Lung microvascular endothelial cell (primary cell): ENCODE measurements at places on chromosomes 11 and 22.
A peak's percentile ranks its signal among the peaks of the same experiment; 100 is the strongest.

- DNase-seq: no peak
These were observed 1.4 kb downstream of the NECTIN1 start for GRCh38 chr11:119727523-119728151.

- no peak for DNase-seq
These were observed 109.8 kb downstream of the NAT10 start for GRCh38 chr11:34214961-34215805.

- DNase-seq: no peak
These were observed 107.8 kb downstream of the KIRREL3 start for GRCh38 chr11:126892756-126893155.

GRCh38 chr11:34037016-34037415, 14.5 kb upstream of the CAPRIN1 start:
- DNase-seq: no peak

DNA sequence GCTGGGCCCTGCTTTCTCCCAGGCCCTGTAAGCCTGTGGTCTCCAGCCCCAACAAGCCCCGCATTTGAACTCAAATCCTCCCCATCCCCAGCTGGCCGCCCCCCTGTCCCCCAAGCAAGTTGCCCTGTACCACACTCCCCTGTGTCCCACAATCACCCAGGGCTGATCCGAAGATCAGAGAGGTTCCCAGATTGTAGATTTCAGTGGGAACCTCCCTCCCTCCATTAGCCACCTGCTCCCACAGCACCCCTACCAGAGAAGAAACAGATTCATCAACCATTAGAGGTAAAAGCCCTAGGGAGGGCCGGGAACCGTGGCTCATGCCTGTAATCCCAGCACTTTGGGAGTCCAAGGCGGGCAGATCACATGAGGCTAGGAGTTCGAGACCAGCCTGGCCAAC, 107.5 kb downstream of the FEZ1 start:
- no peak for DNase-seq

GRCh38 chr11:2096919-2097301, 42.3 kb downstream of the IGF2 start:
- no peak for DNase-seq

- no peak for DNase-seq
These were observed 1.1 kb downstream of the CREB3L1 start for GRCh38 chr11:46278387-46279125.

GRCh38 chr11:125489166-125489565, 6.9 kb downstream of the FEZ1 start:
- no peak for DNase-seq

- no peak for DNase-seq
These were observed 231.9 kb upstream of the CADM1 start for GRCh38 chr11:115736146-115736545.

DNA sequence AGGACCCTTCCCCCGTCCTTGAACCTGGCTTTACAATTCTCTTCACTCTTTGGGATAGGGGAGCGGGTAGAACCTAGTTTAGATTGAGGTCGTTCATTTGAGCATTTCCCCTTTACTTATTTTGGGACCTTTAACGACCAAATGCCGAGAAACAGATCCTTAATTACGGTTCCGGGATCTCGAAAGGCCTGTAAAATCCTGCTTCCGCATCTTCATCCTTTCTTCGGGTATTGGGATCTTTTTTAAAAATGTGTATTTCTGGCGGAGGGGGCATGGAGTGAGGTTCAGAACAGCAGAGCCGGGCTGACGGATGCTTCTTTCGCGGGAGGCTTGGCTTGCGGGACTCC, 395 bp upstream of the HIPK3 start:
- no peak for DNase-seq

GRCh38 chr11:72760539-72761405, 8.6 kb upstream of the ARAP1 start:
- DNase-seq: no peak

DNA sequence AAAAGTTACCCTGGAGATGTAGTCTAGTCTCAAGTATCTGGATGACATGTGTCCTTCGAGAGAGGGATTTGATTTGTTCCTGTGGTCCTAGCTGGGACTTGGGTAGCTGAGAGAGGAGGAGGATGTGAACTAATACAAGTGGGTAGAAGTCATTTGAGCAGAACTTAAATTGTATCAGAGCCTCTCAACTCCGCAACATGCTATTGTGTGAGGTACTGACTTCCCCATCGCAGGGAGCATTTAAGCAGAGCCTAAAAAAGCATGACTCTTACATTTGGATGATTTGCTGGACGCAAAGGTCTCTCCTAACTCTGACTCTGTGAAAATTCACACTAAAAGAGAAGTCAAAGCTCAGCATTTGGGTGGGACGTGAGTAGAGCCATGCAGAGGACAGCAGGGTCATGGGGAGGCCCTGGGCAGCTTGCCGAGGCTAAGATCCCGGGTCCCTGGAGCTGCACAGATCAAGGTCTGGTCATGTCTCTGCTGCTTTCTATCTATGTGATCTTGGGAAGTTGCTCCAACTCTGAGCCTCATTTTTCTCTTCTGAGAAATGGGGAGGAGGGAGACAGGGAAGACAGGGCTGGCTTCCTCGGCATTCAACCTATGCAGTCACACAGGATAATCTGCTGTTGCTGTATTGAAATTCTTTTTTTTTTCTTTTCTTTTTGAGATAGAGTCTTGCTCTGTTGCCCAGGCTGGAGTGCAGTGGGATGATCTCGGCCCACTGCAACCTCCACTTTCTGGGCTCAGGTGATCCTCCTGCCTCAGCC, 44.9 kb downstream of the CD82 start:
- DNase-seq: no peak

GRCh38 chr11:10076458-10077141, 217.4 kb downstream of the SBF2 start:
- DNase-seq: peak; percentile 44

DNA sequence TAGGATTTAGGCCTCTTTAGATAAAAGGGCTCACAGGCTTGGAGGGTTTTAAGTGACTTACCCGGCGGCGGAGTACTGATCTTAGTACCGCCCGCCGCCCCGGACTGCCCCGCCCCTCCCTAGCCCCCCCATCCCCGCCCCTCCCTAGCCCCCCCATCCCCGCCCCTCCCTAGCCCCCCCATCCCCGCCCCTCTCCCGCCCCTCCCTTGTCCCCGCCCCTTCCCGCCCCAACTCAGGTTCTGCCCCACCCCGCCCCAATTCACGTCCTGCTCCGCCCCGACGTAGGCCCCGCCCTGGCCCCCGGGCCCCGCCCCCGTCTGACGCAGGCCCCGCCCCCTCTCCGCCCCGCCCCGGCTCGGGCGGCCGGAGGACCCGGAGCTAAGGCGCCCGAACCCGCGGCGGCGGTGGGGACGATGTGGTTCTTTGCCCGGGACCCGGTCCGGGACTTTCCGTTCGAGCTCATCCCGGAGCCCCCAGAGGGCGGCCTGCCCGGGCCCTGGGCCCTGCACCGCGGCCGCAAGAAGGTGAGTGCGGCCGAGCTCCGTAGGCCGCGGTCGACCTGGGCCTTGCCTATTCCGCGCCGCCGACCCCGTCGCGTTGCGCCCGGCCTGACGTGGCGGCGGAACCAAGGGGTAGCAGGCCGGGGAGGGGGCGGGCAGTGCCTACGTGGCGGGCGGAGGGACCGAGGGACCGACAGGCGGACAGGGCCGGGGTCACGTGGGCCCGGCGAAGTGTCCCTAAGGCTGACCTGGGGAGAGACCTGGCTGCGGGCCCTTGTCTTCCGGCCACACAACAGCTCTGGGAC, at the start of gene SCYL1:
Gene SCYL1, plus strand, starts transcription at position 343 of the 805 bp plus-strand sequence. Its CDS starts 71 bp downstream, at position 414.
- peak; percentile 83 for DNase-seq

- no peak for DNase-seq
These were observed 61.0 kb downstream of the RPS6KA4 start for GRCh38 chr11:64419818-64420485.

GRCh38 chr22:47407461-47408025, 645.1 kb downstream of the TBC1D22A start:
- DNase-seq: no peak

DNA sequence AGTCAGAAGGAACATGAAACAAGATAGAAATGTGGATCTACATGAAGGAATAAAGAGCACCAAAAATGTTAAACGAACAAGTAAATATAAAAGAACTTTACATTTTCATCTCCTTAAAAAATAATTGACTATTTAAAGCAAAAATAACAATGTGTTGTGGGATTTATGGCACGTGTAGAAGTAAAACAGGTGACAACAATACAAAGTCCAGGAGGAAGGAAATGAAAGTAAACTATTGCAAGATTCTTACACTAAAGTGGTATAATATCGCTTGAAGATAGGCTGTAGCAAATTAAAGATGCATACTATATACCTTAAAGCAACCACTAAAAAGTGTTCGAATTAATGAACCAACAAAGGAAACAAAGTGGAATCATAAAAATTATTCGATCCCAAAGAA, 5.5 kb downstream of the VPS37C start:
- no peak for DNase-seq

DNA sequence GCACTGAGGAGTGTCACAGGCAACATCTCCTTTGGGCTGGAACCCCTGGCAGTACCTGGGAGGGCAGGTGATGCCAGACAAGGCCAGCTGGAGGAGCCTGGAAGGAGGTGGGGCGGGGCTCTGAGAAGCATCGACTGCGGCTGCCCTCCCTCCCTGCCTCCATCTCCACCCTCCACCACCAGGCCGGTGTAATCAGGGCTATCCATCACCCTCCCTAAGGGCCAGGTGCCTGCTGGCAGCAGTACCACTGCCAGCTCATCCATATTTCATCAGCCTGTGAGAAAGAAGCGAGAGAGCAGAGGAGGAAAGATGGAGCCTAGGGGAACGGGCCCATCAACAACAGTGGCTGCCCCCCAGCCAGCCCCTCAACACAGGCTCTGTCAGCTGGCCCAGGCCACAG, 51.4 kb upstream of the RASD2 start:
- no peak for DNase-seq

DNA sequence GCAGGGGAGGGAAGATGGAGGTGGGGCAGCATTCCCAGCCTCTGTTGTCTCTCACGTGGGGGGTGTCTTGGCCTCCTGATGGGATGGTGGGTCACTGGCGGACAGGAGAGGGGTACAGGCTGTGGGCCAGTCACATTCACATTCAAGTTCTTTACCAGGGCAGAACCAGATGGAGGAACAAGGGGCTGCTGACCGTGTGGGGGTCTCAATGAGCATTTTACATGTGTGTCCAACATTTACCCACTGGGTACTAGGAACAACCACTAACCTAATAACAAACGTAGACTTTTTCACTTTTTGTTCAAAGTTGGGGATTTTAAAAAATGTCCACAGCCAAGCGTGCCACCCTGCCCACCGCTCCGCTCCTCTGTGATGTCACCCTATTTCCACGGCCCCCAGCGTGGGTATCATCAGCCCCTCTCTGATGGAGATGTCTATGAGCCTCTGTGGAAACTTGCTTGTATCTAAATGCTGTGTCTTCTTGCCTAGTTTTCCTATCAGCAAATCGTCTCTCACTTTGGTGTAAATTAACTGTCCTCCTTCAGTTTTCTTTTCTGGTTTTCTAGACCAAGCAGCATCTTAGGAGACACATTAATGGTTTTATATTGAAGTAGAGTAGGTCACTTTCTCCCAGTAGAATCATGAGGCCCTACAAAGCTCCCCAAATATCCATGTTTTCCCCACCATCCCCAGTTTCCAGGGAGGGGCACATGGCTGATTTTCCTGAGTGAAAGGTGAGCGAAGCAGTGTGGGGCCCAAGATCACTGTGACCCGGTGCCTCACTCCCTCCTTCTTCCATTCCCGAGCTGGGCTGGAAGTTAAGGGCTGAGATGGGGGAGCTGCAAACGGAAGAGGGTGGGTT, 936.7 kb downstream of the BRD1 start:
- no peak for DNase-seq

GRCh38 chr22:50314081-50314454, 6.6 kb upstream of the PLXNB2 start:
- no peak for DNase-seq

DNA sequence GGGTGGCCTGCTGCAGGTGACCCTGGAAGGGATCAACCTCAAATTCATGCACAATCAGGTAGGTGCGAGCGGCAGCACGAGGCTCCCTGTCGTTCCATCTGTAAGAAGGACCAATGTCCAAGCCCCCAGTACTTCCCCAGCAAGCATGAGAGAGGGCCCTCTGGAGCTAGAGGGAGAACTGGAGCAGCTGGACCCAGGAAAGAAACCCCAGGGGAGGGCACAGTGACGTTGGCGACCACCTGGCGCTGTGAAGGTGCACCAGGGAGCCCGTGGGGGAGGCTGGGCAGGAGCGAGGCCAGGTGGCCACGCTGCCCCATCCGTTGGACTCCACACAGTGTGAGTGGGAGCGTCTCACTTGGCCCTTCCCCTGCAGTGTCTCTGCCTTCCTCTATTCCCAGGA, 28.0 kb downstream of the MYBPC3 start:
- peak; percentile 0 for DNase-seq

GRCh38 chr11:112321501-112322172, 61.0 kb upstream of the PLET1 start:
- peak; percentile 78 for DNase-seq

GRCh38 chr11:117610901-117611300, 186.1 kb downstream of the DSCAML1 start:
- no peak for DNase-seq

- peak; percentile 84 for DNase-seq
These were observed at the start of gene RRAS2 for GRCh38 chr11:14358729-14359439. TSS of gene RRAS2 (minus strand) at chr11:14359183. CDS start at chr11:14358870, 313 bp downstream.

- DNase-seq: no peak
These were observed 3.1 kb downstream of the CYB561A3 start for GRCh38 chr11:61358566-61358965.

GRCh38 chr11:89667001-89667400, 43.1 kb upstream of the TRIM77 start:
- DNase-seq: no peak

DNA sequence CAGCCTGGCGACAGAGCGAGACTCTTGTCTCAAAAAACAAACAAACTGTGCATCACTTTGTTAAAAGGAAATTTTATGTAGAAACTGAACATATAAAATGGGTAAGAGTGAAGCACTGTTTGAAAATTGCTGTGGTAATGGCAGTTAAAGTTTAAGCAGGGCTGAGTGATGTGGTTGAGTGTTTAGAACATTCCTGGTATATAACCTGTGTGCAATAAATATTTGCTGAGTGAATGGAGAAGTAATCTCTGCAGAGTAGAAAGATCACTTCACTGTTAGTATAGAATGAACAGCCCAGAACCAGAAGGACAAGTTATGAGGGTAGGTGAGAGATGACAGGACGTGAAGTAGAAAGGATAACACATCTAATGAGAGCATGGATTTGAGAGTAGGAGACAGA, 27.3 kb downstream of the CECR2 start:
- DNase-seq: no peak

DNA sequence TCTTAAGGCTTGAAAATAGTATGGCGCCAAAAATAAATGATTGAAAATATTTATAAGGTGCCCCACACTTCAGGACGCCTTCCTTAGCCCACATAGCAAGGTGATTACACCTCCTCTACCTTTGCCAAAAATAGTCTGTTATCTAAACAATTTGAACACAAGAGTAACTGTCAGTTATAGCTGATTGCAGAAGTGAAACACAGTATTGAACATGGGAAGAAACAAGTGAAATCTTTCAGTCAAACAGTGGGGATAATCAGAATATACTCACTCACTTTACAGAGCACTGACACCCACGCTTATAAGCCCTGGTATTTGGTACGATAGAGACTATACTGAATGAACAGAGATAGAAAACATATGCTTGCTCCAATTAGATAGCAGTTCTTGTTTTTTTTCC, 203.1 kb downstream of the RAB38 start:
- DNase-seq: no peak

GRCh38 chr11:17275400-17276235, 921 bp upstream of the NUCB2 start:
- DNase-seq: no peak

- DNase-seq: no peak
These were observed 451.0 kb upstream of the DDI1 start for GRCh38 chr11:103585401-103585800.
